ENCODE measurements at places on chromosomes 1 and 21.
A peak's percentile ranks its signal among the peaks of the same experiment; 100 is the strongest.

- H3K4me3 ChIP-seq: no peak overlapping the region
- no peaks in the 10 kb centered on the region for H3K36me3 ChIP-seq
- peak; percentile 57 for DNase-seq
- no peak overlapping the region for H3K27ac ChIP-seq
- no peaks in the 10 kb centered on the region for H3K4me1 ChIP-seq
- no peaks in the 10 kb centered on the region for H3K27me3 ChIP-seq
These were observed 11.1 kb downstream of the ADPRS start for GRCh38 chr1:36099681-36100341.

DNA sequence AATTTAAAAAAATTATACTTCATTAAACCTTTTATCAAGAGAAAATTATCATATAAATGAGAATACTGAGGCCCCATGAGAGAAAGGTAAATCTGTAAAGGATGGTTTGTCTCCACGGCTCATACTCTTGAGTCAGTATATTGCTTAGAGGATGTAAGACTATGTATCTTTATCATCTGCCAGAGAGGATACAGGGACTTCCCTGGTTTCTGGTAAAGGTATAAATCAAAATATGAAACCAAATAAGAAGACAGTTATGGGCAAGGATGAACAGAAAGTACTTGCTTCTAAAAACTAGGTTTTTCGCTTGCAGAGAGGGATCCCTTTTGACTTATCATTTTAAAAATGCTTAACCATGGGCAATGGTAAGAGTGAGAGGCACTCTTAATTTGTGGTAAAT lies 112.4 kb downstream of the POU2F1 start:
- peaks cover 20% of the 10 kb centered on the region for H3K4me1 ChIP-seq
- no peaks in the 10 kb centered on the region for H3K27me3 ChIP-seq
- no peak for DNase-seq
- peaks cover 11% of the 10 kb centered on the region for H3K36me3 ChIP-seq

DNA sequence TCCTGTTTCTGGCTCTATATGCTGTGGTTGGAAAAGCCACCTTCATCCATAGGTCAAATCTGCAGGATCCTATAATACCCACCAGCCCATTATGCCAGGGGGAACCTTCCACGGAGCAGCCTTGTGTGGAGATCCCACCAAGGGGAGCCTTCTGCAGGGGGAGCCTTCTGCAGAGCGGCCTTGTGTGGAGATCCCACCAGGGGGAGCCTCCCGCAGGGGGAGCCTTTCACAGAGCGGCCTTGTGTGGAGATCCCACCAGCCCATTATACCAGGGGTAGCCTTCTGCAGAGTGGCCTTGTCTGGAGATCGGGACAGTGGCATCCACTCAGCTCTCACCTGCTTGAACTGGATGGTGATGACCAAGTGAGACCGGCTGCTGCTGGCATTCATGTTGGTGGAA lies 85.3 kb downstream of the SCCPDH start:
- no peak overlapping the region for H3K27ac ChIP-seq
- H3K27me3 ChIP-seq: peaks cover under 1% of the 10 kb centered on the region
- H3K36me3 ChIP-seq: no peaks in the 10 kb centered on the region
- DNase-seq: no peak

DNA sequence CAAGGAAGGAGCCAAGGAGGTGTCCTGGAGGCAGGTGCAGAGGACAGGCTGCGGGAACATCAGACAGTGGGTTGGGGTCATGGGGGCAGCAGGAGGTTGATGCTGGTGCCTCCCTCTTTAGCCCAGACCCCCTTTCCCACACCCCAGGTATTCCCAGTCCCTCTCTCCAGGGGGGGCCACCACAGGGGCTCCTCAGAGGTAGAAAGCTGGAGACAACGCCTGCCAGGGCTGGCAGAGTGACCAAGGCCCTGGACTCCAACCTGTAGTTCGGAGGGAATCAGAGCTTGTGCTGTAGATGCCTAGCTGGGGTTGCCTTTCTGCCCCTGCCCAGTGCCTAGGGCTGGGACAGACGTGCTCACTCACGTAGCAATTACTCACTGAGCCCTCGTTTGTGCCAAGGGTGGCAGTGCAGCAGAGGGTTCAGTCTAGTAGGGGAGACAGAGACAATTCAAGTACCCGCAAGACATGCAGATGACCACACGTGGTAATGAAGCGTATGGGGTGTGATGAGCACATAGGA lies 148.2 kb downstream of the PTPRU start:
- no peak overlapping the region for H3K4me3 ChIP-seq
- H3K27ac ChIP-seq: no peak overlapping the region
- H3K4me1 ChIP-seq: no peaks in the 10 kb centered on the region

DNA sequence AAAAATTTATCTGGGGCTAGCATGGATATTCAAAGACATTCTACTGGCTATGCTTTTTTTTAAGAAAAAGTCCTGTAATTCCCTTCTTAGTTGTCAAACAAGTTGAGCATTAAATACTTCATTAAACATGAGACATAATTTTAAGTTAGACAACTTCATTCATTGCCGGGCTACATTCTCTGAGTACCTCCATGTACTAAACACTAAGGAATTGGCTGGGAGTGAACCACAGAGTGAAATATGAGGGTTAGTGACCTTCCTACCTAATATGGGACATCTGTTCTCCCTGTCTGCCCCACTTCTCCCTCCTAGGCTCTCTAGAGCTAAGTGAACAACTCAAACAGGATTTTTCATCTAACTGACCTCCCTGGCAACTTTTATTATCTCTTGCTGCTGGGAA lies 370.4 kb downstream of the VAV3 start:
- no peak overlapping the region for H3K4me3 ChIP-seq
- no peaks in the 10 kb centered on the region for H3K27me3 ChIP-seq
- no peak for DNase-seq
- no peak overlapping the region for H3K27ac ChIP-seq

DNA sequence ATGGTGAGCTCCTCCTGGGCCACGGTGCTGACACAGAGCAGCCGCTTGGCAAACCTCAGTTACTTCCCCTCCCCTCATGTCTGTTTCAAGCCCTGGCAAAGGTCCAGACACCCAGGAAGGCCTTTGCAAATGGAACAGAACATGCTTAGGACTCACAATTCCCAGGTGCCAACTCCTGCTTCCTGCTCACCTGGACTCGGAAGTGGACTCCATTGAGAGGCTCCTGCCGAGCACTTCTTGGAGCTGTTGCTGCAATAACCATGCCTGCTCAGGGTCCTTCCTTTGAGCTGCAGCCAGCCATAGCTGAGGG lies 10.7 kb downstream of the DCST2 start:
- no peaks in the 10 kb centered on the region for H3K27me3 ChIP-seq
- no peak overlapping the region for H3K27ac ChIP-seq
- peaks cover 17% of the 10 kb centered on the region for H3K36me3 ChIP-seq
- no peak for DNase-seq

DNA sequence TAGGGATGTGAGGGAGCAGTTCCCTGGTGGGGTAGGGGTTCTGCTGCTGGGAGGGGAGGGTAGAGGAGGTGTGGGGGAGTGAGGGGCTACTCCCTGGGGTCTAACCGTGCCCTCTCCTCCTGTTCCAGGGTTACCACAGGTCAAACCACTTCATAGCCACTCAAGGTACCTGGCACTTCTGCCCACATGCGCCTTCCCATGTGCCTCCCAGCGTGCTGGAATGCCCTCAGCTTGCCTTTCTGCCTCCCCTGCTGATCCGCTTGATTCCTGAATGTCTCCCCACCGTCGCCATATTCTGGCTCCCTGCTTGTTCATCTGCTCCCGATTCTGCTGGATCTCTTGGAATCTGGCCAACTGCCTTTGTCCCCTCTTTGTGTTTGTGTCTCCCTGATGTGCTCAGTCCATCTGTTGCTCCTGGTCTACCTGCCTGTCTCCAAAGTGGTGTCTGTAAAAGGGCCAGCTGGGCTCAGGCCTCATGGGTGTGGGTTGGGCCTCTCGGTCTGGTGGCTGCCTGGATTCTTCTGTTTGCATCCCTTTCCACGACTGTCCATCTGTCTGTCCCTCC lies 74.4 kb downstream of the PTPRU start:
- no peak overlapping the region for H3K4me3 ChIP-seq
- peaks cover 3% of the 10 kb centered on the region for H3K27me3 ChIP-seq
- H3K27ac ChIP-seq: no peak overlapping the region
- H3K36me3 ChIP-seq: no peaks in the 10 kb centered on the region
- no peaks in the 10 kb centered on the region for H3K4me1 ChIP-seq

DNA sequence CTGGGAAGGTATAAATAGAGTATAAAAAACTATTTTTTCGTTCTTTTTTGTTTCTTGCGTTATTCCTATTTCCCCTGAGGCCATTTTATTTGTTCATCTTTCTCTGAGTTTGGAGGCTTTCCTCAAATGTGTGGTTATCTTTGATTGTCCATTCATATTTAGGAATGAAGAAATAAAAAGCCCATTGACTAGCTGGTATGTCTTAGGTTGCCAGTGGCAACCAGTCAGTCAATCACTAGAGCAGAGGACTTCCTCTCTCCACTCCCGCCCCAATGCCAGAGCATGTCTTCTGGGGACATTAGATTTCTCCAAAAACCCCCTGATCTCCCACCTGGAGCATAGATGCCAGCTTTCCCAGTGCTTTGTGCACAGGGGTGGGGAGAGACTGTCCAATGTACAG lies 20.7 kb upstream of the FOXE3 start:
- no peak overlapping the region for H3K27ac ChIP-seq
- H3K4me3 ChIP-seq: no peak overlapping the region
- no peak for DNase-seq

DNA sequence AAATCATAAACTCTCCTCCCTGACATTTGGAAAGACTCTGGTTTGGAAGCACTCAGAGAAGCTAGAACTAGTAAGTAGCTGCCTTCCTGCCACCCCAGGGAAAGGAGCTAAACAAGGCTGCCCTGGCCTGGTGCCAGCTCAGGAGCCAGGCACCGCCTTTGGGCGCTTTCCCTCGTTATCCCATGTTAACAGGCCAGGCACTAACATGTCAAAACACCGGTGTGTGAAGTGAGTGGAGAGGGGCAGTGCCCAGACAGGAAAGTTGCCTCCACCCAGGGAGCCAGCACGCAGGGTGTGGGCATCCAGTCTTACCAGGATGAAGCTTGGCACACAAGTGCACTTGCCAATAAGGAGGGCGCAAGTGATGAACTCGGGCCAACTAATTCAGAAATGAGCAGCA lies 346.8 kb downstream of the RRAGC start:
- H3K4me1 ChIP-seq: no peaks in the 10 kb centered on the region
- no peak overlapping the region for H3K4me3 ChIP-seq
- H3K36me3 ChIP-seq: no peaks in the 10 kb centered on the region
- DNase-seq: no peak

DNA sequence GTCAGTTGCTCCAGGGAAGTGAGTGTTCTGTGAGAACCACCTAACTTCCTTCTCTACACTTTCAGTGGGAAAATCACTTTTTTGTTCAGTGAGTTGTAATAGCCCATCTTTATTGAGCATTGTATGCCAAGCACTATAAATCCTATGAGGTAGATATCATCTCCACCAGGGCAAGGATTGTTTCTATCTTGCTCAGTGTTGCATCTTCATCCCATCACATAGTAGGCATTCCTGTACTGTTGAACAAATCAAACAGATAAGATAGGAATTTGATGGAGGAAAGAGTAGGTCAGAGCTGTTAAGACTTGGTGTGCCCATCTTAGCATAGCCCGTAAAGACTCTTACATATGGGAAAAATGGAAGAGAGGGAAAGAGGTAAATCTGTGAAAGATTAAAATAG lies 2.9 kb upstream of the PIGV start:
- H3K4me3 ChIP-seq: no peak overlapping the region
- H3K36me3 ChIP-seq: peaks cover 26% of the 10 kb centered on the region
- H3K4me1 ChIP-seq: peaks cover 53% of the 10 kb centered on the region
- DNase-seq: no peak

- no peaks in the 10 kb centered on the region for H3K27me3 ChIP-seq
- no peak overlapping the region for H3K27ac ChIP-seq
- no peaks in the 10 kb centered on the region for H3K36me3 ChIP-seq
These were observed 141.7 kb downstream of the PHTF1 start for GRCh38 chr1:113617438-113618141.

- H3K27me3 ChIP-seq: peaks cover 19% of the 10 kb centered on the region
- no peak overlapping the region for H3K4me3 ChIP-seq
- H3K4me1 ChIP-seq: no peaks in the 10 kb centered on the region
- no peak overlapping the region for H3K27ac ChIP-seq
- no peaks in the 10 kb centered on the region for H3K36me3 ChIP-seq
- no peak for DNase-seq
These were observed 16.0 kb downstream of the EVI5 start for GRCh38 chr1:92768915-92769314.

DNA sequence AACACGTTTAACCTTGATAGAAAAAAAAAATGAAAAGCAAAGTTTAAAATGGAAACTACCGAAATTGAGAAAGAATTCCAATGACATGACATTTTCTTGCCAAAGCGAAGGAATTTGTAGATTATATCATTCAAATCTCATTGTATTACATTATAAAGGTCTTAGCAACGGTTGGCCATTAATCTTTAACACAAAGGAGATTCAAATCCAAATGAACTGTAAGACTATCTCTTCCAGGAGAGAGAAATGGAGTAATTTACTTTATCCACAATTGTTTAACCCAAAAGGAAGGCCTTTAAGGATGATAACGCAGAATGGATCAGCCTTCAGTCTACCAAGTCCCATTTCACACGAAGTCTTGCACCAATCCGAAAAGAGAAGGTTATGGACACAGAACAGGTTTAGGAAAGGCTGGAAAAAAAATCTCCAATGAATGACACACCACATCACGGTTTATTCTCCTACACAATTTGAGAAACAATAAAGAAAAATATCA lies 1.5 kb downstream of the ENAH start:
- peaks cover 10% of the 10 kb centered on the region for H3K4me1 ChIP-seq
- DNase-seq: no peak
- H3K27ac ChIP-seq: no peak overlapping the region
- peak overlapping the region; percentile 85 for H3K4me3 ChIP-seq
- peaks cover 70% of the 10 kb centered on the region for H3K27me3 ChIP-seq

DNA sequence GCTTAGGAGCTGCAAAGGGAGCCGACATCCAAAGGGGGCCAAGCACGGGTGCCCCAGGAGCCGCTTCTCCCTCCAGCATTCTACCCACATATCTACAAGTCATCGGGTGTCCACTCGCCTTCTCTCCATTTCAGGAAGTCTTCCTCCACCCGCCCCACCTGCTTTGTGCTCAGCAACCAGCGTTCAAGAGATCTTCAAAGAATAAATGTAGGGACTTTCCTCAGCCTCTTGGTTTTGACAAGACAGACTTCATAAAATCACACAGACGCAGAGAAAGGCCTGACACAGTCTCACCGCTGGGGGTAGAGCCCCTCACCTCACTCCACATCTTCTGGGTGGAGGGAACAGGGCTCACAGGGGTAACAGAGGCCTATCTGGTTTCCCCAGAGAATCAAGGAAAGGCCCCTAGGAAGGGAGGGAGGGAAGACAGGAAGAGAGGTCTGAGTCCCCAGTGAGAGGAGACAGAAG lies 49.5 kb downstream of the SSBP3 start:
- H3K4me3 ChIP-seq: peak overlapping the region; percentile 84
- DNase-seq: peak; percentile 10
- peaks cover 21% of the 10 kb centered on the region for H3K36me3 ChIP-seq

GRCh38 chr1:154934358-154934948 lies 2.1 kb downstream of the PMVK start:
- no peak for DNase-seq
- H3K27me3 ChIP-seq: no peaks in the 10 kb centered on the region
- peak overlapping the region; percentile 36 for H3K4me3 ChIP-seq
- peaks cover 27% of the 10 kb centered on the region for H3K36me3 ChIP-seq

- peak overlapping the region; percentile 78 for H3K27ac ChIP-seq
- no peaks in the 10 kb centered on the region for H3K27me3 ChIP-seq
- H3K4me3 ChIP-seq: peak overlapping the region; percentile 76
- peaks cover 41% of the 10 kb centered on the region for H3K4me1 ChIP-seq
These were observed 17.2 kb upstream of the SLAMF6 start for GRCh38 chr1:160539990-160540858.

GRCh38 chr1:11434501-11434900 lies 44.5 kb upstream of the DISP3 start:
- H3K4me3 ChIP-seq: no peak overlapping the region
- peaks cover 4% of the 10 kb centered on the region for H3K27me3 ChIP-seq
- no peak overlapping the region for H3K27ac ChIP-seq
